ENCODE measurements at places on chromosomes 1 and 21. TPM values are rescaled to one million over a fixed set of nuclear protein-coding genes. Genes with fewer than 3 reads are reported as not detected.

GRCh38 chr21:40635391-40635790, 211.6 kb downstream of the DSCAM start:
- DNase-seq: no peak

DNA sequence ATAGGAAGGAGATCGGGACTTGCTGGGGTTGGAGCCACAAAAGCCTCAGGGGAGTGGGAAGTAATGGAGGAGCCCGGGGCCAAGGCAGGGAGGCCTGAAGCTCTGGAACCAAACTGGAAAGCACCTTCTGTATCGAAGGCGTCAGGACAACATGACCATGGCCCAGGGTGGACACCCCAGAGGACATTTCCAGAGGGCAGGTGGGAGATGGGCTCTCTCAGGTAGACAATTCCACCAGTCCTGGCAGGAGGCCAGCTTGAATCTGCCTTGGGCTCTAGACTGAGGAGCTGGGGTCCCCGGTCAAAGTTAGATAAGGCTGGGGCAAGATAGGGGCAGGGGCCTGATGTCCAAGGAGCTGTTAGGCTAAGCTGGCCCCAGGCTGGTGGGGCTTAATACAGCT, 104.9 kb upstream of the EDN2 start:
- no peak for DNase-seq

DNA sequence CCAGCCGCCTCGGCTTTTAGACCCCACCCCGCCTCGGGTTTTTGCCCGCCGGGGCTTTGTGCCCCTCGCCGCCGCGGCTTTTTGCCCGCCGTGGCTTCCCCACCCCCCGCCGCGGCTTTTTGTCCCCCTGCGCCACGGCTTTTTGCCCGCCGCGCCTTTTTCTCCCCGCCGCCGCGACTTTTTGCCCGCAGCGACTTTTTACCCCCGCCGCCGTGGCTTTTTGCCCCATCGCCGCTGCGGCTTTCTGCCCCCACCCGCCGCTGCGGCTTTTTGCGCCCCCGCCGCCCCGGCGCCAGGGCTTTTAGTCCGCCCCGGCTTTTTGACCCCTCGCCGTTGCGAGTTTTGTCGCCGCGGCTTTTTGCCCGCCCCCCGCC, 474.4 kb downstream of the FAM72C start:
- peak; percentile 2 for DNase-seq

DNA sequence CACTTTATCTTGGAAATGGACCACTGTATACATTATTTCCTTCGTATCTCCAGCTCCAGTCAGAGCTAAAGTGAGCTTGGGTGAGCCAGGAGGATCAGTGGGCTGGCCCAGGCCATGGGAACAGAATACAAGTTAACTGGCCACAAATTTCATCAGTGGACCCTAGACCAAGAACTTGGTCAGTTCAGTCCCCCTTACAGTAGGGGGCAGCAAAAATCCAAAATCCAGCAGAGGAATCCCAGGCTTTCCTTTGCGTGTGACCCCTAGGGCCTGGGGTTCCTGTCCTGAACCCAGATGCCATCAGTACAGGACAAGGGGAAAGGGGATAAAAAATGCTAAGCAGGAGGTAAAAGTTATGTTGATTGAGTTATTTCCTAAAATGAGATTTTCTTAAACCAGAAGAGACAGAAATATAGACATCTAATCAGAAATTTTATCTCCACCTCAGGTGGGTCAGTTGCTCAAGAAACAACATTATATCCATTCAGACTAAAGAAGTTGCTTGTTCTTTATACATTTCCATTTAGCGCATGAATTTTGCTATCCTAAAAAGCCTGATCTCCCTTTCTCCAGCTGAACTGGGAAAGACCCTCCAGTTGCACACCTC, 24.1 kb upstream of the LCE5A start:
- DNase-seq: no peak

DNA sequence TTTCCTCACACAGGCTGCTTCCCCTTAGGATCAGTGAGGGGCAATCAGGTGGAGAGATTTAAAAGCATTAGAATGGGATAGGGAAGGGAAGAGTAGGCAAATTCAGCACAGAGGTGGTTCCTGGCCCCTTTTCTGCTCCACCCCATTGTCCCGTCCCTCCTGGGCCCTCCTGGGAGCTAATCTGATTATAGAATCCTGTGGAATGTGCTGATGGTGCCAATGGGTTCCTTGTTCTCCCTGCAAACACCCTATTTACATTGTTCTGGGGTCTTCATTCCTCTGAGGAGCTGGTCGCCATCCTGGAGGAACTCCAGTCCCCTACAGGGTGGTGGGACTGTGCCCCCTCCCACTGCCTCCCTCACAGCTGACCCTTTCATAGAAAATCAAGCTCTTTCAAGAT, 34.4 kb upstream of the LRP8 start:
- DNase-seq: no peak

DNA sequence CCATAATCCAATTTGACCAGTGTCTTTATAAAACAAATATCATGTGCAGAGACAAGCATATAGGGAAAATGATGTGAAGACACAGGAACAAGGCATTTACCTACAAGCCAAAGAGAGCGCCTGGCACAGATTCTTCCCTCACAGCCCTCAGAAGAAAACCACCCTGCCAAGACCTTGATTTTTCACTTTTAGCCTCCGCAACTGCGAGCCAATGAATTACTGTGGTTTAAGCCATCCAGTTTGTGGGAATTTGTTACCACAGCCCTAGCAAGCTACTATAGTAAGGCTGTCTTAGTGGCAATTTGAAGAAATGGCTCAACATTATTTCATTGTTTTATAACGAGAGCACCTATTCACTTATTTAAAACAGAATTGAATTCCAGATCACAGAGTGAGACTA, 85.7 kb upstream of the CCDC190 start:
- no peak for DNase-seq

GRCh38 chr21:42580793-42581321, 67.2 kb downstream of the SLC37A1 start:
- no peak for DNase-seq

DNA sequence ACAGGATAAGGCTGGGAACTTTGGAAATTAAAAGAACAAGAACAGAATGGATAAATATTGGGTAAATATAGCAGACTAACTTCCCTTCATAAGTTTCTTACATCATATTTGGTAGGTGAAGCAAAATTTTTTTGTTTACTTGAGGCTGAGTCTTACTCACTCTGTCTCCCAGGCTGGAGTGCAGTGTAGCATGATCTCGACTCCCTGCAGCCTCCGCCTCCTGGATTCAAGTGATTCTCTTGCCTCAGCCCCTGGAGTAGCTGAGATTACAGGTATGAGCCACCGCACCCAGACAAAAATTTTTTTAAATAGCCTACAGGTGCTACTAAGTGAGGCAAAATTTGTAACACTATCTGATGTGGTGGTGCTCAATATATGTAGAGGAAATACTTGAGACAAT, 50.7 kb downstream of the TM2D1 start:
- no peak for DNase-seq

DNA sequence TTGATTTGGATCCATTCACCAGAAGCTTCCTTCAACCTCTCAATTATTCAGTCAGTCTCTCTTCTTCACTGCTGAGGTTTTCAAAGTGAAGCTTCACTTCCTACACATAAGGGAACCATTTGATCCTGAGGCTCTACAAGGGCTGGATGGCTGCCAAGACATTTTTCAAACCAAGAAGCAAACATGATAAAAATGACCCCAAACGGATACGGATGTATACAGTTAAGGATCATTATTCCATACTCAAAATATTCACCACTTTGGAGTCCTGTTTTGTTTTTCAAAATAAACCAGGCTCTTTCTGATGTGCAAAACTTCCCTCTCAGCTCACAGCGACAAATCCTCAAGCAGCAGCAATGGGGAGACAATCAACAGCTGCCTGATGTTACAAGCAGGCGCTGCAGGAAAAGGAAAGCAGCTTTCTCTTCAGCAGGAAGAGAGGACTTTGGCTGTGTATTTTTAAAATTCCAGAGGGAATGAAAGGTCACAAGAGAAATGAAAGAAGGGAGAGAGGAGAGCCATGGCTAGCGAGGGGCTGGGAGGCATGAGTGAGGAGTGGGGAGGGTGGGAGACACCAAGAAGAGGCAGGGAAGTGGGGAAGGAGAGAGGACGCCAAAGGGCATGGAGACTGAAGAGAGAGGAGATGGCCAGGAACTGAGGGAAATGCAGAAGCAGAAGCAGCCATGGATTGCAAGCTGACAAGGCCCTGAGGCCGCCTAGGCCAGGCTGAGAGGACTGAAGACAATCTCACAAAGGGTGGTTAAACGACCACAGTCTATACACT, 145.4 kb downstream of the SLC45A1 start:
- no peak for DNase-seq

GRCh38 chr1:235867903-235868469, 1.3 kb upstream of the LYST start:
- no peak for DNase-seq

DNA sequence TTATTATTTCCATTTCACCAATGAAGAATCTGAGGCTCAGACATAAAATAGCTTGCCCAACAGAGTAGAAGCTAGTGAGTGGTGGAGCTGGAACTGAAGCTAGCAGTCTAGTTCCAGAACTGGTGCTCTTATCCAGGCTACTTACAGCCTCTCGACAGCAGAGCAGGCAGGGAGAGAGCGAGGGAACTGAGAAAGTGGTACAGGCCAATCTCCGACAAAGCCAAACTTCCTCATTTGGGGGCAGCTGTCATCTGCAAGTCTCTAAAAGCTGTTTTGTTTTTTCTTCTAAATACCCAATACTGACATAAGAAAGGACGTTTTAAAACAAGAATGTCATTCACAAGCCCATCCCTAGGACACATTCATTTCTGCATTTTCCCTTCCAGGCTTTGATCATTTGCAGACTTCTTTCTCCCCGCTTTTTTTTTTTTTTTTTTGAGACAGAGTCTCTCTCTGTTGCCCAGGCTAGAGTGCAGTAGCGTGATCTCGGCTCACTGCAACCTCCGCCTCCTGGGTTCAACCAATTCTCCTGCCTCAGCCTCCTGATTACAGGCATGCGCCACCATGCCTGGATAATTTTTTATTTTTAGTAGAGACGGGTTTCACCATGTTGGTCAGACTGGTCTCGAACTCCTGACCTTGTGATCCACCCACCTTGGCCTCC, 20.0 kb downstream of the YIPF1 start:
- no peak for DNase-seq

GRCh38 chr1:176567190-176567794, 104.3 kb downstream of the PAPPA2 start:
- no peak for DNase-seq

- DNase-seq: no peak
Observed at GRCh38 chr1:224640018-224640417, 23.9 kb downstream of the CNIH3 start.

- DNase-seq: no peak
Observed at GRCh38 chr1:45621501-45621836, 2.4 kb downstream of the CCDC17 start.

- DNase-seq: no peak
Observed at GRCh38 chr1:100584761-100585745, 47.1 kb downstream of the GPR88 start.

GRCh38 chr1:1080951-1081310, 6.8 kb upstream of the RNF223 start:
- DNase-seq: no peak

DNA sequence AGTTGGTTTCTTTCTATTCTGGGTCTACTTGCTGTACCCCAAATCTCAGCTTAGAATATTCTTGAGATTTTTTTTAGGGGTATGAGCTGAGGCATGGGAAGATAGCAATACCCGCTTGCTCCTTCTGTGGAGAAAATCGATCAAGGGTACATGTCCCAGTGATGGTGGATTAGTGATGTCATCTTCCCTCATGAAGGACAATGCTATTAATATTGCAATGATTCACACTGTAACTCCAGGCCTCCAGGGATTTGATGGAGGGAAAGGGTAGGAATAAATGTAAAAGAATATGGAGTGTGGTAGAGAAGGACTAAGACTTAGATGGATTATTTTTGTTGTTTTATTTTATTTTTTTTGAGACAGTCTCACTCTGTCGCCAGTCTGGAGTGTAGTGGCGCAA, 47.4 kb downstream of the XCL1 start:
- DNase-seq: no peak

DNA sequence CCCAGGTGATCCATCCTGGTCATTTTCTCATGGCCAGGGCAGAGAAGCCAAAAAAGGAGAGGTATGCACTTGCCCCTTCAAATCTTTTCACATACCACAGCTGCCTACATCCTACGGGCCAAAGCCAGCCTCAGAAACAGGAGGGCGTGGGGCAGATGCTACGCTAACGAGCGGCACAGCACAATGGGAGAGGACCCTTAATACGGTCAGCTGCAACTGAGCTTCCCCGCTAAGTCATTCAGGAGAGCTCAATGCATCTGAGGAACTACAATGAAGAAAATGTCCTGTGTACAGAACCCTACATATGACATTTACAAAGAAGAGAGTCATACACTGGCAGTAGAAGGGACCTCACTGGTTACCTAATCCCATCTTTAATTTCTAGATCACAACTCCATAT, 78.2 kb downstream of the PGBD5 start:
- no peak for DNase-seq

DNA sequence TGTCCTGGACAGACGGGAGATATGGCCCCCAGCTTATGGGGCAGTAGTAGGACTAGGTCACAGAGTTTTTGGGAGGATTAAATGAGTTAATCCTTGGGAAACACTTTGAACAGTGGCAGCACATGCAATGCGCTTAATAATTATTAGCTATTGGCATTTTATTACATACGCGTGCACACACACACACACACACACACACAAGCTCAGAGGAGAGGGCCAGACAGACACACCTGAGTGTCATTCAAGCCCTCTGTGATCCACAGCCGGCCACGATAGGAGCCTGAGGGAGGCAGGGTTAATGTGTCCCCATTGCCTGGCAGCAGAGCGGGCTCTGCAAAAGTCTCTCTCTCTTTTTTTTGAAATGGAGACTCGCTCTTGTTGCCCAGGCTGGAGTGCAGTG, 37.9 kb downstream of the EPHA2 start:
- DNase-seq: peak; percentile 20

- DNase-seq: no peak
Observed at GRCh38 chr1:236207121-236207520, 64.8 kb downstream of the GPR137B start.

The LDLRAD2 gene
- total RNA-seq: not detected

- no peak for DNase-seq
Observed at GRCh38 chr1:111208921-111209320, 8.5 kb upstream of the DENND2D start.

The AMY1C gene
- not detected for total RNA-seq

The RBM34 gene
- total RNA-seq: 40.6 TPM

GRCh38 chr1:59298026-59298583, 1.2 kb downstream of the FGGY start:
- DNase-seq: no peak

- peak; percentile 68 for DNase-seq
Observed at GRCh38 chr1:201786824-201787223, 42.1 kb upstream of the IPO9 start.

GRCh38 chr1:38102636-38103035, 56.0 kb upstream of the POU3F1 start:
- no peak for DNase-seq

The HCRTR1 gene
- 0.23 TPM for total RNA-seq

All from heart left ventricle (tissue), 16 donors.